ENCODE measurements at places on chromosomes 12 and 14. TPM values are rescaled to one million over a fixed set of nuclear protein-coding genes. Genes with fewer than 3 reads are reported as not detected.

- DNase-seq, result no peak
These were observed 14.9 kb upstream of the HEATR5A start for GRCh38 chr14:31435276-31435675.

GRCh38 chr14:77649326-77649725 lies 32.9 kb upstream of the SPTLC2 start:
- no peak for DNase-seq

- DNase-seq, result no peak
These were observed 1656.3 kb upstream of the FLRT2 start for GRCh38 chr14:83873669-83874068.

GRCh38 chr12:116490471-116490870 lies 68.7 kb upstream of the MAP1LC3B2 start:
- no peak for DNase-seq

DNA sequence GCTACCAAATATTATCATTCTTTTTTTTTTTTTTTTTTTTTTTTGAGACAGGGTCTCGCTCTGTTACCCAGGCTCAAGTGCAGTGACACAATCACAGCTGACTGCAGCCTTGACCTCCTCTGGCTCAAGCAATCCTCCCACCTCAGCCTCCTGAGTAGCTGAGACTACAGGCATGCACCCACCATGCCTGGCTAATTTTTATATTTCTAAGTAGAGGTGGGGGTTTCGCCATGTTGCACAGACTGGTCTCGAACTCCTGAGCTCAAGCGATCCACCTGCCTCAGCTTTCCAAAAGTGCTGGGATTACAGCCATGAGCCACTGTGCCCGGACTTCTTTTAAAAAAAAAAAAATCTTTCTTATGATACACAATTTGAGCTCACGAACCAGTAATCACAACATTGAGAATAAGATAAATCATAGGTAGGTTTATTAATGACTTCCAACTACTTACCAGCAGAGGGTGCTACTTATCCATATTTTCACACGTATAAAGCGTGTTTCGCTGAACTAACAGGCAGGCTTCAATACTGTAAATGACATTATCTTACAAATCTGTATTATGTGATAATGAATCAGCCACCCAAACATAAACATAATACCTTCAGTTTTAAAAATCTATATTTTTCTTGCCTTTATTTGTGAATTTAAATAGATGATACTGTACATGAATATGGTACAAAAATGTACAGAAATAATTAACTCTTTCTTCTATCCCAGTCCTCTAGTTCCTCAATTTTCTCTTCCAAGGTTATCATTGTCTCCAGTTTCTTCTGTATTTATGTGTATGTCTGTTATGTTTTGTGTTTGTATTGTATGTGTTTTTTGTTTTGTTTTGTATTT lies 42.5 kb upstream of the BCAT1 start:
- no peak for DNase-seq

DNA sequence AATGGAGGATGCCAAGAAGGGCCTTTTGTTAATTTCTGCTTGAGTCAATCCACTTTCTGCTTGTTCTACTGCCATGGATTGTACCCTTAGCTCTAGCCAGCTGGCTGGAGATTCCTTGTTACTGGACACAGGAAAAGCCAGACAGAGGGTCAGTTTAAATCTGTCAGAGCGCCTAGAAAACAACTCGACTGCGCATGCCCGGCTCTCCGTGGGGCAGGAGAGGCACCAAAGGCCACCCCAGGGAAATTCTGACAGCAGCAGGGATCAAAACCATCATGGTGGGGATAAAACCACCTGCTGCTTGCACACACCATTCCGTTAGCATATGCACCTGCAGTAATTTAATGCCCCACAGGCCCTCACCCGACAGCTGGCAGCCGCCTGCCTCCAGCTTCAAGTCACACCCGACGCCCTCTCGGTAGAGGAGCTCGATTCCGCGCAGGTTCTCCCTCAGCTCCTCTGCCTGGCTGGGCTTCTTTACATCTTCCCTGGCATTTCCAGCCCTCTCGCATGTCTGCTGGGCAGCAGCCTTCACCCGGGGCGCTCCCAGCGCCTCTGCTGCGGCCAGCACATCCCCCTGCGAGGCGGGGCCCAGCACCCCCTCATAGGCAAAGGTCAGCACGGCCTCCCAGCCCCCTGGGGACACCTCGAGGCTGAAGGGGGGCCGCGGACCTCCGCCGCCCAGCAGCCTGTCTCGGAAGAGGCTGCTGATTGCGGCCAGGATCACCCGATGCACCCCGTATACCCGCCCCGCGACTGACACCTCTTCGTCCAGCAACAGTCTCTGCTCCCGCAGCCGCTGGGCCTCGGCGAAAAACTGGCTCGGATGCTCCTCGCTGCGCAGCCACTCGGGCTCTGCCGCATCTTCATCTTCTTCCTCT lies 1.0 kb downstream of the KLHL33 start:
- DNase-seq, result peak; percentile 24

Gene KRT72
- polyA plus RNA-seq, result not detected

Gene NEUROD4
- polyA plus RNA-seq, result not detected
